ENCODE measurements at places on chromosomes 1 and 21.

GRCh38 chr1:39139723-39140360, 64.7 kb upstream of the MACF1 start:
- DNase-seq = no peak

DNA sequence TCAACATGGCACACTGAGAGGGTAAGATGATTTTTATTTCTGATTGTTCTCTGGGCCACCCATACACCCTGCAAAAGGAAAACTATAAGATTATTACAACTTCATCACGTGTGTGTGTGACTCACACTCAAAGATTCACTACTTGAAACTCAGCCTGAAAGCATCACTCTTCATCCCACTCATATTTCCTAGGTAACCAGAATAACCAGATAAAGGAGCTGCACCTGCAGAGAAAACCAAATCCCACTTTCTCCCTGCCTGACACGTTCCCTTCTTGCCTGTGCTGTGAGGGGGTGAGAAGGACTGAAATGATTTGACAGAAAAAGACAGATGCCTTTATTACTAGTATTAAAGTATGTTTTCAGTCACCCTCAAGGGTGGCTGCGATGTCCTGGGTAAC, 131.6 kb downstream of the TGFBR3 start:
- no peak for DNase-seq

DNA sequence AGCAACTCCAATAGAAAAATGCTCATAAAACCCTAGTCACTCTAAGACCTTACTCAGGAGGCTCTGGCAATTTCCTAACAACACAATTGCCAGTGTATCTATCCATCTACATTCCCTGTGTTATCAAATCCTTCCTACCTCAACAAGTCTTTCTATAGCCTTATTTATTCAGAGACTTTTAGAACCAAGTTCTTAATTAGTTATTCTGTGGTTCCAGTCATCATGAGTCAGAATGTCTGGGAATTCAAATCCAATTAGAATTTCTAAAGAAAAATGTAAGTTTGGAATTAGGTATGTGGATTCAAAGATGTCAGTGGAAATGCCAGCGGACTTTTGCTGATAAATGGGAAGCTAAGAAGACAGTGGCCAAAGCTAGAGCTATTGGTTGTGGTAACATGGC, 302.6 kb upstream of the C1orf87 start:
- DNase-seq = no peak

DNA sequence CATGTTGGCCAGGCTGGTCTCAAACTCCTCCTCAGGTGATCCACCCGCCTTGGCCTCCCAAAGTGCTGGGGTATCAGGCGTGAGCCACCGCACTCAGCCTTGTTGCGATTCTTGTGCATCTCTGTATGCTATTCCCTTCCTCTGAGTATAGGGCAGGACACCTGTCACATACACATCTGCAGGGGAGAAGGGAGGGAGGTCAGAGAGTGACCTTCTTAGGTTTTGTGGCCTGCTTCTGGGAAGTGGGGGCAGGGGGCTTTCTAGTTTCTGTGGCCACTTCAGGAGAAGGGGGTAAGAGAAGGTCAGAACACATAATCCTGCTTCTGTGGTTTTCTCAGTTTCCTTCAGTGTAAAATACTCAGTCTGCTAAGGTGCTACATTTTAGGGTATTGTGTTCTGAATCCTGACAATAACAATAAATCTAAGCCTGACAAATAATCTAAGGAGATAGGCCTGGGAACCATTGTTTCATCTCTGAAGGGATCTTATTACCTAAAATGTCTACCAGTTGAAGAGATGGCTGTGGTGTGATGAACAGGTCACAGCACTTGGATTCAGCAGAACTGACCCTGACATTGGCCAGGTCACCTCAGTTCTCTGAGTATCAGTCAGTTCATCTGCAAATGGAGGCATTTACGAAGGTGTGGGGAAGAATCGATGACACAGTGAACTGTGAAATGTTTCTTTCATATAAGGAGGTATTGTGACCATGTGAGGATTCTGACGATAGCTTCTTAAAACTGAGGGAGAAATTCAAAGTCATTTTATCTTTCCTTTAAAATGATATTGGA, 212.6 kb upstream of the L1TD1 start:
- no peak for DNase-seq

GRCh38 chr1:67029472-67029871, 24.5 kb downstream of the SLC35D1 start:
- DNase-seq = no peak

GRCh38 chr1:101285922-101286570, 49.2 kb downstream of the S1PR1 start:
- DNase-seq = no peak

GRCh38 chr1:210251680-210252490, 19.3 kb downstream of the SERTAD4 start:
- DNase-seq = no peak

- no peak for DNase-seq
These were observed 987.7 kb downstream of the TTLL7 start for GRCh38 chr1:83011265-83011664.

DNA sequence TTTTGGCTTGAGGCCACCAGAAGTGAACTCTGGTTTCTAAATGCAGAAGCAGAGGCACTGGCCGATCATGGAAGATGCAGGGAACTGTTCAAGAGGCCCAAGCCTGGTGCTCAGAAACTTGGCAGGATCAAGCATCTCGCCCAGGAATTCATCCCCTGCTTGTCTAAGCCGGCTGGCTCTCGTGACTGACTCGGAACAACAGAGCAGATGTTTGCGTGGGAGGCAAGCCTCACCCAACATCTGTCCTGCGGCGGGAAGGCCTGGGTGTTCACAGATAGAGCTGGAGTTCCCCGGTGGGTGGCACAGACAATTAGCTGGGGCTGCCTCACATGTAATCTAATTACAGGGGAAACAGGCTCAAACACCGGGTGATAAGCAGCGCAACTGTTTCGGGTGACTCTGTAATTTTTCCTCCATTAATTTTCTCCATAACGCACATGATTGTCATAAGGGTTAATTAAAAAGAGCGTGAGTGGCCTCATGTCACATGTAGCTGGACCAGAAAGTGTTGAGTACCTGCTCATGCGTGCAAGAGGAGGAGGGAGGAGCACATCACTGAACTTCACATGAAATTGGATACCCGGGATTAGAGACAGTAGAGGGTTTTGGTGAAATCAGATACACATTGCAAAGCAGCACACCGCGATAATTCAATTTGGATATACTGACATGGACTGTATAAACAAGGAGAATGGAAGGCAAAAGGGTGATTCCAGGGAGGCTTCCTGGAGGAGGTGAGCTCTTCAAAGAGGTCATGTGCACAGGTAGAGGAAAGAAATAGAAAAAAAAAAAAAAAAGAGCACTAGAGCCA, 180.0 kb downstream of the ETS2 start:
- no peak for DNase-seq

- no peak for DNase-seq
These were observed 17.0 kb downstream of the CLIC4 start for GRCh38 chr1:24762133-24762676.

DNA sequence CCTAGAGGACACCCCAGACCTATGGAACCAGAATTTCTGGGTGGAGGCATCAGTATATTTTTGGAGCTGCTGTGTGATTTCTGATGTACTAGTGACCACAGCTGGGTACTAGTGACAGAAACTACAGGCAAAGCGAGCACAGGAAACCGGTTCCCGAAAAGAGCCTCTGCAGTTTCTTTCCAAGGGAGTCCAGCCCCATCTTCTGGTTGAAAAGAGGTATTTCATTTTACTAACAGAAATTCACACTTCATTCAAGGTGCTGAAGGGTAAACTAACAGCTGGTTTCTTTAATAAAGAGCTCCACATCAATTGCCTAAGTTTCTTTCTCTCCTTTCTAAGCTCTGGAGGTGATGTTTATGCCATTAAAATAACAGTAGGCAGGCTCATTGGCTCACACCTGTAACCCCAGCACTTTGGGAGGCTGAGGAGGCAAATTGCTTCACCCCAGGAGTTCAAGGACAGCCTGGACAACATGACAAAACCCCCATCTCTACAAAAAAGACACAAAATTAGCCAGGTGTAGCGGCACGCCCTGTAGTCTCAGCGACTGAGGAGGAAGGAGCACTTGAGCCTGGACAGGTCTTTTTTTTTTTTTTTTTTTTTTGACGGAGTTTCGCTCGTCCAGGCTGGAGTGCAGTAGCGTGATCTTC, 22.0 kb downstream of the THAP3 start:
- DNase-seq = no peak

DNA sequence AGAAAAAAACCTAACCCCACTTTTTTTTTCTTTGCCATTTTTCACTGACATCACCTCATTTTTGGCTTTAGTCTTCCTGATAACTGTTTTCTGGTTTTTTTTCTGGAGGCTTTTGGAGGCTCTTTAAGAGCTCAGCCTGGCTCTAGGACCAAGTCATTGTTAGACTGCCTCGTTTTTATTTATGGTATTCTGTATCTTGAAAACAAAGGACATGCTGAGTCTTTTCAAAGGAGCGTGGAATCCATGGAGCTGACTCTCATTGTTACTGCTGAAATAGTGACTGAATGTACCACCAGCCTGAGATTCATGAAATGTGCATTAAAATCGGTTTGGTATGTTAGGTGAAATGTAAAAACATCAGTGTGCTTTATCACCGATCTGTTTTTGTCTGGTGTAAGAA, 28.0 kb downstream of the RASAL2 start:
- DNase-seq = no peak

DNA sequence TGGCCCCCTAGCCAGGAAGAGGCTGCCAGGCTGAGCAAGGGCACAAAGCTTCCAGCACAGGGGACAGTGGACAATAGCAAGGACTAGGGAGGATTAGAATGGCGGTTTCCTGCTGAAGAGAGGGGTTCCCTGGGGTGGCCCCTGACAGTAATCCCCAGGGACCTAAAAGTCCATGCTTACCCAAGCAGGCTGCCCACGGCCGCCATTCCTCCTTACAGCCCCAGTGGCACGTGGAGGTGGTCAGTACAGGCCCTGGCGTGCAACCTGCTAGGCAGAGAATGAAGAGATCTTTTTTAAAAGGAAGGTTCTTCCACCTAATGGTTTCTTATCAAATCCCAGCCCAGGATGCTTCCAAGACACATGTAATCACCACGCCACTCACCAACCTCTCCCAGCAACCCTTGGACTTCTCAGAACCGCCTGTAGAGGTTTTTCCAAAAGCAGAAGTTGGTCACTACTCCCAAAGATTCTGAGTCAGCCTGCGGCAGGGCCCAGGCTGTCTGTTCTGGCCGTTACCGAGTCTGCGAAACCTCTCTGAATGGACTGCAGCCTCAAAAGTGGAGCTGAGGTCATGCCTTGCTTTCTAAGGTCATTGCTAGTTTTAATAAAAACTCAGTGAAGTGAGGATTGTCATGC, 926 bp downstream of the MRPL55 start:
- DNase-seq = no peak

- no peak for DNase-seq
These were observed 49.4 kb downstream of the NENF start for GRCh38 chr1:212482006-212482636.

- DNase-seq = no peak
These were observed 78.7 kb upstream of the COG2 start for GRCh38 chr1:230563591-230563990.

GRCh38 chr1:55233145-55233777, 18.1 kb upstream of the USP24 start:
- no peak for DNase-seq

DNA sequence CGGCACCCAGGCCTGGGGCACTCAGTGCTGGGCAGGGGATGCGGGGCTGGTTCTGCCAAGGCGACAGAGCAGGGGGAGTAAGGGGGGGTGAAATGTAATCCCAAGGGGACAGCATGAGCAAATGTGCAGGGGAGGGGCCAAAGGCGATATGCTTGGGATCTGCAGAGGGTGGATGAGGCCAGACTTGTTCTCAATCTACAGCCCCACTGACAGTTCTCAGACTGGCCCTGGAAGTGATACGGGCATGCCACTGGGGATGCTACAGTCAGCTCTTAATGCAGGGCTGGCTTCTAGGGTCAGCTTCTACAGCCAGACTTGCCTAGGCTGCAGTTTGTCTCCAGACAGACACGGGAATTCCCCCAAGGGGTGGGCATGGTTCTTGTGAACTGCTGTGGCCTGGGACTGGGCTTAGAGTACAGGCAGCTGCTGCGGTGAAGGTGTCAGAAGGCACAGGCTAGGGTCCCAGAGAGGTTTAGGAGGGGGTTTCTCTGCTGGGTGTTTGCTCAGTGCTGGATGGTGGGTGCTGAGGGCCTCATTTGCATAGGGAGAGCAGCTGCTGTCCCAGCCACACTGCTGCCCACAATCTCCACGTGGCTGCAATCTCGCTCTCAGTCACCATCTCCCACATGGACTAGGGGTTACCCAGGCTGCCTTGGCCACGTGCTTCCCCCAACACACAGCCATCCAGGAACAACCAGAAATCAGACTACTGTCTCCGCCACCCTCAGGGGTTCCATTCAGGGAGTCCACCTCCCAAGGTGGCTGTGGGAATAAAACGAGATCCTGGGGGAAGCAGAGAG, 190.1 kb downstream of the HIVEP3 start:
- no peak for DNase-seq

GRCh38 chr1:59295618-59296017, 1.3 kb upstream of the FGGY start:
- no peak for DNase-seq
